ENCODE measurements at places on chromosomes 1 and 21. TPM values are rescaled to one million over a fixed set of nuclear protein-coding genes. Genes with fewer than 3 reads are reported as not detected.
A peak's percentile ranks its signal among the peaks of the same experiment; 100 is the strongest.

Gene OR2T11
- total RNA-seq = not detected

GRCh38 chr1:119504831-119505230 lies 2.2 kb upstream of the HSD3B1 start:
- no peak for DNase-seq

DNA sequence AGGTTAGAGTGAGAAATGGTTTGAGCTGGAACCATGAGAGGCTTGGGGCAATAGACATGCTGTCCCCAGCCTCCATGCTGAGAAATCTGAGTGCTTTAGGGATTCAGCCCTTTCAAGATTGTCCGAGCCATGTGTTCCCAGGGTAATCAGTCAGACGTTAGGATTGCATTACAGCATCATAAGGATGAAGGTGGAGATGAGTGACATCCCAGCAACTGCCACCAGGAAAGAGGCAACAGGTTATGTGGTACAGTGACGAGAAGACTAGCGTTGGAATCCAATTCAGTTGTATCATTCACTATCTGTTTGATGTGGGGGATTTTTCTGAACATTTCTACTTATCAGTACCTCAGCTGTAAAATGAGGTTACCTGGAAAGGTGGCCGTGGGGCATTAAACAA lies 1.7 kb downstream of the CAMK1G start:
- no peak for DNase-seq

Gene VANGL1
- total RNA-seq = 20.5 TPM

GRCh38 chr1:87103074-87103473 lies 188.6 kb downstream of the HS2ST1 start:
- no peak for DNase-seq

GRCh38 chr1:54696262-54696661 lies 19.4 kb upstream of the TTC4 start:
- DNase-seq = no peak

DNA sequence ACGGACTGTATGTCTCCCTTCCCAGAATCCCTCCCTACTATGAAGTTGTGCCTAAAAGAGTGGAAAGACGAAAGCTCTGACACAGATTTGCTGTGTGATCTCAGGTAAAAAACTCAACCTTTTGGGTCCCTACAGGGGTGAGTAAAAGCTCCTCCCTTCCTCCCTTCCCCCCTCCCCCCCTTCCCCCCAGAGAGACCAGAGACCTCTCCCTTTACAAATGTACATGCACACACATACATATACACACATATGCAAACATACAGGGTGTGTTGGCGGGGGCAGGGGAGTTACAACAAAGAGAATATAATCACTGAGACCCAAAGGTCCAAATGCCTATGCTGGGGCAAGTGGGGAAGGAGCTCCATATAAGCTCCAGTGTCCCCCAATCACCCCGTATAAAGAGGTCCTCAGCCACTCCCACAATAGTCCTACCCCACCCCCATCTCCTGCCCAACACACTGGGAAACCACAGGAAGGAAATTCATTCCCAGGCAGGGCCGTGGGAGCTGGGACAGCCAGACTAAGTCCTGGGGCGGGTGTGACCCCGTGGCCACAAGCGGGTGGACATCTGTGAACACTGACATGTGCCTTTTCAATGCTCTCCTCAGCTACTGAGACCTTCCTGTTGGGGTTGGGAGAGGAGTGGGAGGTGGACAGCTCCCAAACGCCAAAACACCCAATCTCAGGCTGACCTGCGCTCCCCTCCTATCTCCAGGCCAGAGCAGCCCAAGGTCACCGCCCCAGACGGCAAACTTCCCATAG lies 2.0 kb downstream of the MEF2D start:
- DNase-seq = no peak

GRCh38 chr21:46119637-46120271 lies 21.8 kb downstream of the COL6A2 start:
- DNase-seq = no peak

GRCh38 chr1:11795238-11795890 lies 10.4 kb downstream of the MTHFR start:
- DNase-seq = no peak

- DNase-seq = peak; percentile 61
Observed at GRCh38 chr1:216750031-216750627, 26.9 kb upstream of the ESRRG start.

Gene DISC1
- total RNA-seq = 1.4 TPM

- DNase-seq = no peak
Observed at GRCh38 chr1:71693581-71693980, 588.8 kb downstream of the NEGR1 start.

Gene LYPD8
- total RNA-seq = not detected

Gene GLMN
- 14.6 TPM for total RNA-seq

Gene DENND2C
- total RNA-seq = 3.1 TPM

Gene PLA2G2C
- not detected for total RNA-seq

DNA sequence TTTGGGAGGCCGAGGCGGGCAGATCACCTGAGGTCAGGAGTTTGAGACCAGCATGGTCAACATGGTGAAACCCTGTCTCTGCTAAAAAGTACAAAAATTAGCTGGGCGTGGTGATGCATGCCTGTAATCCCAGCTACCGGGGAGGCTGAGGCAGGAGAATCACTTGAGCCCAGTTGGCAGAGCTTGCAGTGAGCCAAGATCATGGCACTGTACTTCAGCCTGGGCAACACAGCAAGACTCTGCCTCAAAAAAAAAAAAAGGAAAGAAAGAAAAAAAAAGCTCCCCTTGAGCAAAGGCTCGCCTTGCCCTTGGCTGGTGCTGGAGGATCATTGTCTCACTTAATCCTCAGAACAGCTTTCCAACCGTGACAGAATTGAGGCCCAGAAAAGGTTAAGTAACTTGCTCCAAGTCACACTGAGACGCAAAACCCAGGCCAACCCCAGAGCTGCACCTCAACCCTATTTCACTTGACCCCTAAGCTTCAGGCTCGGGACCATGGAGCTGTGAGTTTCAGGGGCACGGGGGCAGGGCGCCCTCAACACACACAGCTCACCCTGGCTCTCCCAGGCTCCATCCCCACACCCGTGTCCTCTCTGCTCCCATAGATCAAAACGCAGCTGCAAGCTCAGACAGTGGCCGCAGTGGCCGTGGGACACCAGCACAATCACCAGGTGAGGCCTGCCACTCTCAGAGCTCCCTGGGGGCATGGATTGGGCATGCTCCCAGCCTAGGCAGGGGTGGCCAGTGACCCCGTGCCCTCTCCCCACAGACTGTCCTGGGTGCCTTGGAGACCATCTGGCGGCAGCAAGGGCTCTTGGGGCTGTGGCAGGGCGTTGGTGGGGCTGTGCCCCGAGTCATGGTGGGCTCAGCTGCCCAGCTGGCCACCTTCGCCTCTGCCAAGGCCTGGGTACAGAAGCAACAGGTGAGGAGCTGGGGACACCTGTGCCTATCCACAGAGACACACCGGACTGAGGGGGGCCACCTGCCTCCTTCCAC lies 1.6 kb downstream of the SLC25A34 start:
- no peak for DNase-seq

DNA sequence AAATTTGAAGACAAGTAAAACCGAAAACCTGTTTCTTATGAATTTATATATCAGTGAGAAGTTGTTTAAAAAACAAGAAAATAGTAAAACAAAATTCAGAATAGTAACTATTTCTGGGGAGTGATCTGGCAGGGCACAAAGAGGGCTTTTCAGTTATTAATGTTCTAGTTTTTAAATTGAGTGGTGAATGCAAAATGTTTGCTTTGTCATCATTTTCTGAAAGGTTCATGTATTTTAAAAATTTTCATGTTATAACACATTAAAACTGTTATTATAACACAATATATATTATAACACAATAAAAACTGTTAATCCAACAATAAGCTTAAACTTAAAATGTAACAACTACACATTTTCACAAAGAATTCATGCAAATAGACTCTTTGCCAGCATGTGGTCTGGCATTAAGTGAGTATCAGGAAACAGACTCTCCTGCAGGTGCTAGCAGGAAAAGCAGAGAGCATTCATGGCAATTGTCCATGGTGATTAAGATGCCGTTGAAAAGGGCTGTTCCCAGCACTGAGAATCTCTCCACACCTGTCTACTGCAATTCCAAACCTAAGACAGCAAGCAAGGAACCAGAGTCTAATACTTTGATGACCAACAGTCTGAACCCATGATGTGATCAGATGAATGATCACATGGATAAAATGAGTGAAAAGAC lies 204.9 kb downstream of the TBX15 start:
- DNase-seq = no peak

Measured in NCI-H460 (cell line).